BE2C (cell line): ENCODE measurements at places on chromosomes 13 and 19.

DNA sequence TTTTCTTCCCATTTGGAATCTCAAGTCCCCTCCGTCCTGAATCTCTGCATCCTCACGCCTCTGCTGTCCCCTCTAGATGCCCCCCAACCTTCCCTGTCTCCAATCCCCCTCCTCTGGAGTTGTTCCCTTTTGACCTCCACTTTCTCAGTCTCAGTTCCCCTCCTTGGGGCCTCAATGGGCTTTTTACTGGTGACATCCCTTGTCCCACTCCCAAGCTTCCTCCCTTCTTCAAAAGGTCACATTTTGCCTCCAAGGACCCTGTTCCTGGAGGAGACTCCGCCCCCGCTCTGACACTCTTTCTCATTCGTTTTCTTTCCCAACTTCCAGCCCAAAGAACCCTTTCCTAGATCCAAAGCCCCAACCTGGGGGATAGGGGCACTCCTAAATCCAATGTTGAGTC is 1.0 kb downstream of the AP2S1 start:
- DNase-seq = no peak

GRCh38 chr13:35500144-35500543 is 23.7 kb upstream of the MAB21L1 start:
- no peak for DNase-seq

GRCh38 chr19:18135712-18136584 is 17.0 kb upstream of the PIK3R2 start:
- DNase-seq = no peak

GRCh38 chr19:49499030-49499670 is 2.9 kb downstream of the RPS11 start:
- no peak for DNase-seq

DNA sequence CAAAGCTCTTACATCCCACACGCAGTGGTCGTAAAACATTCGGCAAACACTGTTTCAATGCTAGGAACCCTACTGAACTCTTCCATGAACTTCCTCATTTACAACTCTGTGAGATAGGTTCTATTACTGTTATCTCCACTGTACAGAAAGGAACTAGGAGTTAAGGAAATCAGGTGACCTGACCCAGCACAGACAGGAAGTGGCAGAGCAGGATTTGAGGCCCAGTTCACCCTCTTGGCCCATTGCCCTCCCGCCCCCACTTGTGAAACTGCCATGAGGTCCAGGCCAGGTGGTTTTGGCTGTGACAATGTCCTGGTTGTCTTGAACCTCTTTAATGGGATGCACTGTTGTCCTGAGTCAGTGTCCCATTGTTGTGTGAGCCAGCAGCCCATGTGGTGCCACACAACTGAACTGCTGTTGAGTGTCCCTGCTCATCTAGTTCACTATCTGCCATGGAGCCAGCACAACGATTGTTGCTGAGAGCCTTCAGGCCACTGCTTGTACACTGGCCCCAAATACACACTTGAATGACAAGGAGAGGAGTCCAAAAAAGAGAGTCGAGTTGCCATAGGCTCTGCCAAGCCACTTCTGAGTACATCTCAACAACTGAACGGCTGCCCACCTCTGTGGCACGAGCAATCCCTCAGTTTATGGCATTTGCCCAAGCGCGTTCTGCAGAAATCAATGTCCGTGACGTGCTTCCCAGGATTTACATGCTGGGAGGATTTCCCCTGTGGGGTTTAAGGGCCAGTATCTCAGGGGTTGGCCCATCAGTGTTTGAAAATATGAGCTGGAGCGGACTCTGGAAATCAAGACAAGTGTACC is 484.6 kb downstream of the TSHZ3 start:
- DNase-seq = no peak

DNA sequence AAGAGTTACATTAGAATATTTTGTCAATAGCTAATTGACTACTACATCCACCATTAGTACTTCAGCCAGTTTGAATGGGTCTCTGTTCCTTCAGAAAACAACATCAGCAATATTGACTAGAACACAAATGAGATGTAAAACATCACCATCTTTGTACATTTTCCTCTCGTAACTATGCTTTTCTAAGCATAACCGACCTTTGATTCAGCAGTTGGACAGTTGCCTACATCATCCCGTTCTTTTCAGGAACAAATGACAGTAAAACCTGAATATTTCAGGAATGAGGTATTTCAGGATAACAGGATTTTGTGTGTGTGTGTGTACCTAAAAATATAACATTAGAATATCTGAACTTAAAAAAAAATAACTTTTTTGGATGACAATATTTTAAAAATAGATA is 60.9 kb downstream of the STARD13 start:
- DNase-seq = no peak

GRCh38 chr13:41494202-41494601 is 36.9 kb downstream of the RGCC start:
- no peak for DNase-seq

GRCh38 chr19:49861107-49861506 is 6.3 kb downstream of the PNKP start:
- DNase-seq = no peak

DNA sequence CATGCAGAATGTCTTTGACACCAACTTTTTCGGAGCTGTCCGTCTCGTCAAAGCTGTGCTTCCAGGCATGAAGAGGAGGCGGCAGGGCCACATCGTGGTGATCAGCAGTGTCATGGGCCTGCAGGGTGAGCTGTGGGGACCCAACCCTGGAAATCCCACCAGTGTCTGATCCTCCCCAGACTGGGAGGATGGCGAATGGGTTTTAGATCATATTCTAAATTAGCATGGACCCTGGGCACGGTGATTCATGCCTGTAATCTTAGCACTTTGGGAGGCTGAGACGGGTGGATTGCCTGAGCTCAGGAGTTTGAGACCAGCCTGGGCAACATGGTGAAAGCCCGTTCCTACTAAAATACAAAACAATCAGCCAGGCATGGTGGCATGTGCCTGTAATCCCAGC is 5.5 kb downstream of the RDH8 start:
- DNase-seq = no peak

DNA sequence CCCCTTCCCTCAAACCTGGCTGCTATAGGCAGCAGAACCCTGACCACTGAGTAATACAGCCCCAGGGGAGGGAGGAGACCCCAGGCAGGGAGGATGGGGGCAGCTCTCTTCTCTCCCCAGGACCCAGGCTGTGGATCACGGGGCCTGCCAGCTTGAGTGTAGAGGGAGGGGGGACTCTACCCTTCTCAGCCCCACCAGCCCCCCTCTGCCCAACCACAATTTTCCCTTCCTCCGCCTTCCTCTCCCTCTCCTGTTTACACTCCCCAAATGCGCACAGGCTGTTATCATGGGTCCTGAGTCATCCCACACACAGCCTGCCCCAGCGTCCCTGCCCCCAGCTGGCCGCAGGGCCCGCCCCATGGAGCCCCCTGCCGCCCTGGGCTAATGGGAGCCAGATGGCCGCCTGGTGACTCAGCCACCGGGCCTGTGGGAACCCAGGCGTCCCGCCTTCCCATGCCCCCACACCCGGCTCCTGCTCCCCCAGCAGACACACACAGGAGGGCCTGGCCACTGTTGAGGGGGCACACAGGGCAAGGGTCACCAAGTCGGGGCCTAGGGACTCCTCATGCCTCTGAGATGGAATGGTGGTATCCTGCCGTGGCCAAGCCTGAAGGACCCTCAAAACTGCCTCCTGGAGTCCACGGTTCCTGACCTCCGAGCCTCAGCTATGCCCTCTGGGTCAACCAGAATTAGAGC is 13.6 kb downstream of the CCDC97 start:
- peak; percentile 92 for DNase-seq

GRCh38 chr19:1650650-1651567 is 1.5 kb downstream of the TCF3 start:
- DNase-seq = peak; percentile 24

DNA sequence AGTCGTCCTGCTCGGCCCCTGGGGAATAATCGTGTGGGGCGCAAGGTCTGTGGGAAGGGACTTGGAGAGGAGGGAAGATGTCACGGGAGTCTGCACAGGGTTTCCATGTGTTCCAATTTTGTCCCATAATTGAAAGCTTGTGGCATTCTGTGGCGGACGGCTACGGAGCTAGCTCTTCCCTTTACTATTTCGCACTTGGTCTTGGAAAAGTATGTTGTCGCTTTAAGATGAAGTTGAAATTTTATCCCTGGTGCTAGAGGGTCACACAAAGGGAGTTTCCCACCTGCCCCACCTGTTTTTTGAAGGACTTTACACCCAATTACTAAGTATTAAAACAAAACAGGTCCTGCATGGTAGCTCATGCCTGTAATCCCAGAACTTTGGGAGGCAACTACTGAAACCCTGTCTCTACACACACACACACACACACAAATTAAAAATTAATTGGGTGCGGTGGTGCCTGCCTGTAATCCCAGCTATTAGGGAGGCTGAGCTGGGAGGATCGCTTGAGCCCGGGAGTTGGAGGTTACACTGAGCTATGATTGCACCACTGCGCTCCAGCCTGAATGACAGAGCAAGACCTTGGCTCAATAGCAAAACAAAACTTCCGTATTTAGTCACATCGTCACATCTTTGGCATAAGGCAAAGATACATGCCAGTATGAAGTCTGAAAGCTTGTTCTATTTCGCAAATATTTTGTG is 967 bp upstream of the TPT1 start:
- peak; percentile 52 for DNase-seq

DNA sequence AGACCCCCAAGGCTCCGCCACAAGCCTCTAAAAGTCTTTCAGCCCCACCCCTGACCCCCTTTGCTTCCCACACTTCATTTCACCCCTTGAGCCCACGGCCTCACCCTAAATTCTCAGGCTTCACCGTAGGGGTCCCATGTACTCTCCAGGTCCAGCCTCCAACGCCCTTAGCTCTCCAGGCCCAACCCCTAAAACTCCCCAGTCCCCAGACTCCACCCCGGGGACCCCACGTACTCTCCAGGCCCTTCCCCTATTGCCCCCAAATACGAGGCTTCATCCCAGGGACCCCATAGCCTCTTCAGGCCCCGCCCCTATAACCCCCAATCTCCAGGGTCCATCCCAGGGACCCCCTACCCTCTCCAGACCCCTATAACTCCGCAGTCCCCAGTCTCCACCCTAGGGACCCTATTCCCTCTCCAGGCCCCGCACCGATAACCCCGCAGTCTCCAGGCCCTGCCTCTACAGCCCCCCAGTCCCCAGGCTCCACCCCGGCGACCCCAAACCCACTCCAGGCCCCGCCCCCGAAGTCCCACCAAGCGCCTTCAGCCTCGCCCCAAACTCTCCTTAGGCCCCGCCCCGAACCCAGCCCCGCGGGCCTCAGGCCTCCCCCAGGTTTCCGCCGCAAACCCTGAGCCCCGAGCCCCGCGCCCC is 619 bp downstream of the MED16 start:
- DNase-seq = no peak

DNA sequence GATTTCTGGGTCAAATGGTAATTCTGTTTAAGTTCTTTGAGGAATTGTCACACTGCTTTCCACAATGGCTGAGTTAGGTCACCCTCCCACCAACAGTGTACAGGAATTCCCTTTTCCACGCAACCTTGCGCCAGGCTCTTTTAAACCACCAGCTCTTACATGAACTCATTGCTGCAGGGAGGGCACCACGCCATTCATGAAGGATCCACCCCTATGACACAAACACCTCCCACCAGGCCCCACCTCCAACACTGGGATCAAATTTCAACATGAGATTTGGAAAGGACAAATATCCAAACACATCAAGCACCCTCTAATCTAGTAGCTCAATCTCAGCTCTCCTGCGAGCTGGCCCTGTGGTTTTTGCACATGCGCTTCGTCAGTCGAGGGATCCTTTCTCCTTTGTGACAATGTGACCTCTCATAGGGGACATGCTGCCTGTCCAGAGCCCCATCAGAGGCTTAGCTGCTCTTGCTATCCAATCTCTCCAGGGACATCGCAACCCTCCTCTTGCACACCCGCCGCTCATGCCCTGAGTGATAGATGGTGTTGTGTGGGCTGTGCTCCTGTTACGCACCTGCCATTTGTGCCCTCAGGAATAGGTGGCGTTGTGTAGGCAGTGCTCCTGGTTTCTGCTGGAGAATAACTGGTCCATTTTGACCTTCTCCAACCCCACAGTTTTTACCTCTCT is 328.0 kb downstream of the UQCRFS1 start:
- no peak for DNase-seq

DNA sequence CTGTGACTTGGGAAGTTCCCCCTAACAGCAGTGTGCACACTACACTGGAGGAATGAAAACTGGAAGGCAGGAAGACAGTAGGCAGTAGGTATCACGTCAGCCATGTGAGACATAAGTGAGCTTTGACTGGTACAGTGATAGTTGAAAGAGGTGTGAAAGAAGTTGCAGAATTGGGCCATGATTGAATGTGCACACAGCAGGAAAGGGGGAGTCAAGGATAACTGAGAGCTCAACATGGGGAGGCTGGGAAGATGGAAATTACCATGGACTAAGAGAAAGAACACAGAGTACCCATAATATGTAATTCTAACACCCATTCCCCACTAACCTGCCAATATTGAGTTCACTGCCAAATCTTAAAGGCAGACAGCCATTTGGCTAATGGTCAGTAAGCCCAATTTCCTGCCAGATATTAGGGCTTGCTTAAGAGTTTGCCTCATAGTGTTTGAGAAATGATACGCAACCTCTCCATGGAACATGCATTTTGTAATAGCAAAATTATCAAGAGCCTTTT is 321.7 kb downstream of the DCT start:
- DNase-seq = no peak

GRCh38 chr19:966485-967088 is 17.6 kb upstream of the WDR18 start:
- peak; percentile 8 for DNase-seq

GRCh38 chr19:39342647-39343305 is 555 bp downstream of the SAMD4B start:
- DNase-seq = no peak
